Left hindlimb (tissue), 1 donor: ENCODE measurements at places on chromosomes 1 and 21.

DNA sequence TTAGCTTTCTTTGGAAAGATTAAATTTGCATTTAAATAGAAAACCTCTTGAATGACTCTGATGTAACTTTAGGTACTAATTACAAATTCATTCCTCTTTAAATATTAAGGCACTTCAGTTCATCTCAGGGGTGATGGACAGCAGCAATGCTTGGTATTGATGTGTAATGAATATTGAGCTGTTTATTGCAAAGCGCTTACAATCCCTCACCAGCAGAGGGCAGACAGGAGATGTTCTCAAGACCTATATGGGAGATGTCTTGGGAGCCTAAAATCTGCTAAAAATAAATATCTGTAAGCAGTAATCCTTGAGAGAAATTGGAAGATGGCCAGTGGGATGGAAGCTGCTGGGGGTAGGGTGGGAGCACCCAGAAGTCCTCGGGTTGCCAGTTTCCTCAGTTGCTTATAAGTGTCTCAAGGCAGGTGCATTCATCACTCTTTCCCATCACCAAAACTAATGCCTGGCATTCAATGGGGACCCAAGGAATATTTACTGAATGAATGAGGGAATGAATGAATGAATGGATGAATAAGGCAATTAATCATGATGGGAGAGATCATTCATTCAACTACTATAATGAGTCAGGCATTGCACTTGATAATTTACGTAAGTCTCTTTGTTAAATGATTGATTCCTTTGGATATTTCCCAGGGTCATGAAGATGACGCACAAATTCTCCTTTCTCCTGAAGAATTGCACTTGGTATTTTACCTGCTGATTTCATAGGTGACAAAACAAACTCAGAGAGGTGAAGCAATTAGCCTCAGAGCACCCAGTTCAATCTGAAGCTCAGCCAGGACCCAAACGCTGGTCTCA, 2.3 kb downstream of the KLHDC8A start:
- DNase-seq, result no peak

DNA sequence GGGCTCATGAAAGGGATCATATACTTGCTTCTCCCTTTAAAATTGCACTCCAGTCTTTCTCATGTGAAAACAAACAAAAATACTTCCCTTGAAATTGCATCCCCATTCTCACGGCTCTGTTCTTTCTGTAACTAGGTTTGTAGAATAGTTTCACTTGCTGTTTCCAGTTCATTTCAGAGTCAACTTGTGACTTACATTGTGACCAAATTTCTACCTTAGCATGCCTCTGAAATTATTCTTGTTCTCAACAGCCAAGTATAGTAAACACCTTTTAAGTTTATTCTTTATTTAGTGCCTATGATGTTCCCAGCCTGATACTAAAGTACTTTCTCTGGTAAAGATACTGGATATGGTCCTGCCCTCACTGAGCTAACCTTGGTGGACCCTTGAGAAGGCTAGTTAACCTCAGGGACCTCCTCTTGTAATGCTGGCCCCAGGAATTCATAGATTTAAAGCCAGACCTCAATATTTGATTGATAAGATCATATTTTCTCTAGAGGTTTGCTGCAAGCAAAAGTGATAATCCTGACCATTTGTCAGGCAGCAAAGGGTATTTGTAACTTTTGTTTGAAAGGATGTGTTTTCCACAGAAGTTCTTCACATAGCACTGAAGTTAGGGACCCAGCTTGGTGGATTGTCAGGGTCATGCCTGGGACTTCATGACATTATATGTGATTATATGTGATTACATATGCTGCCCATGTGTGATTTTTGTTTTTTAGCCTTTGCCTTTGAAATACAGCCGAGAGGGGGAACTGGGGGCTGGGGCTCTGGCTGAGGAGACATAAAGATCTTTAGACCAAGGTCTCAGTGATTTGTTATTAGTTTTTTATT, 29.6 kb downstream of the VANGL2 start:
- no peak for DNase-seq

- no peak for DNase-seq
These were observed 30.2 kb upstream of the RUNX3 start for GRCh38 chr1:24960071-24960801.

DNA sequence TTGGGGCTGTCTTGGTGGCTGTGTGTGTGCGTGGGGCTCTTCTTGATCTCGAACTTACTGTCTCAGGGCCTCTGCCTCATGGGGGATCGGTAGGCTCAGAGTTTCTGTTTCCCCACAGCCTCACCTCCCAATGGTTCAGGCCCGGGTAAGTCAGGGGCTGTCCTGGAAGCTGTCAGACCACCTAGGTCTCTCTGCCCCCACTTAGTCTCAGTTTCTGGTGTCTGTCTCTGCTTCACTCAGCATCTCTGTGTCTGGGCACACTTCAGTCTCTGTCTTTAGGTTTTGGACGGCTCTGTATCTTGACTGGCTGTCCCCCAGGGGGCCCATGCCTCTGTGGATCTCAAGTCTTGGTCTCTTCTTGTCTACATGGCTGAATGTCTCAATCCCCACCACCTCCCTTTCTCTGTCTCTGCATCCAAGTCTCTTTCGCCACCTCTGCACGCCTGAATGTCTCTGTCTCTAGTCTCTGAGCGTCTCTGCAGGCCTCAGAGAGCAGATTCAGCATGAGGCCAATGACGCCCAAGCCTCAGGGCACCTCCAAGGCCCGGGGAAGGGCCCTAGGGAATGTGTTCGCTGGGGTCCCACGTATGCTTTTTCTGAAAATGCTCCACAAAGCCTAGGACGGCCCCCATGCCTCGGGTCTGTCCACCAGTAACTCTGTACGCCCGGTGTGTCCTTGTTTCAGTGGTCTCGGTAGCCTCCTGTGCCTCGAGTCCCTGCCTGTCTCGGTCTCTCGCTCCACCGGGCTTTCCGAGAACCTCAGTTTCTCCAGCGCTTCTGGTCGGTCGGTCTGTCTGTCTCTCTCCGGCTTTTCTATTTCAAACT, 818 bp downstream of the FHL3 start:
- no peak for DNase-seq

GRCh38 chr1:119336848-119337247, 31.7 kb upstream of the HAO2 start:
- no peak for DNase-seq

GRCh38 chr21:38384675-38385426, 113.4 kb downstream of the ERG start:
- no peak for DNase-seq

DNA sequence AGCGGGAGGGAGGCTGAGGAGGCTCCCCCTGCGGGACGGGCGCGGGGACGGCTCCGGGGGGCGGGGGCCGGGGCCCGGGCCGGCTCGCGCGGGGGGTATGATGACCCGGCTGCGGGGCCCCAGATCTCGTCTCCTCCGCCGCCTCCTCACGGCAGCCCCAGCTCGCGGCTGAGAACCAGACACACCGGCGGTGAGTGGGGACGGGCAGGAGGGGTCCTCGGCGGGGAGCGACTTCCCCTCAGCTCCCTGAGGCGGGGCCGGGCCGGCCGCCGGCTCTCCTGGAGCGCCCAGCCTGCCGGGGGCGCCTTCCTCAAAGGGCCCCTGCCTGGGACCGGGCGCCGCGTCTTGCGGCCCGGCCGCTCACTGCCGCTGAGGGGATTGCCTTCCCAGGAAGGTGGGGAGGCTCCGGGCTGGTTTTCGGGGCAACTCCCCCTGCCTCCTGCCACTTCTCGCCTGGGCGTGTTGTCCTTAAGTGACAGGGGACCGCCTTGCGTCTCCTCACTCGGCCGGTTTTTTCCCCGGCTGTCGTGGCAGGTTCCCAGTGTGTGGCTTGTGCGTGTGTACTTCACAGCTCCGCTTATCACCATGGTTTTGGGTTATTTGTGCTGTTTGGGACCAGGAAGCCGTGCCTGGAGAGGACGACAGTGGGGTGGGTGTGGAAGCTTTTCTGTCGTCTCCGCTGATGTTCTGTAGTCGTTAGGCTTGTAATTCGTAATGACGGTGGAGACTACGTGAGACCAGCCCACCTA, 800 bp downstream of the HIPK1 start:
- DNase-seq, result peak; percentile 76

DNA sequence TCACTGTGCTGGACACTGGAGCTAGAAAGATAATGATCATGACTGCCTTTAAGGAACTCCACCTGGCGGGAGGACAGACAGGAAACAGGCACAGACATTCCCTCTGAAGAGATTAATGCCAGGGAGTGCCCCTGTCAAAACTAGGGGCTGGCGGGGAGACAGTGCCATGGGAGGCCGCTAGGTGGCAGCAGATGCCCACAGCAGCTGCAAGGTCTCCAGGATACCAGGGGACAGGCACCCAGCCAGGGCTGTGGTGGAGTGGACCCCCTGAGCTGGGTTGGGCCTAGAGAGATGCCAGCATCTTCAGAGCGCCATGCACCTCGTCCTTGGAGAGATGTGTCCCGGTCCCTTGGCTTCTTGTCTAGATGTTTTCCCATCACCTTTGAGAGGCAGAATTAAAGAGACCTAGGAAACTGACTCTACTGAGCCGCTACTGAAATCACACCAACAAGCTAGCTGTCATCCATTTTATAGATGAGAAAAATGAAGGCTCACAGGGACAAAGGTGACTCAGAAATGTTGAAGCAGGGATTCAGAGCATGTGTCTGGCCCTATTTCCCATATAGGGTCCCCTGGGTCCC, 3.6 kb downstream of the REN start:
- peak; percentile 84 for DNase-seq

- DNase-seq, result peak; percentile 77
These were observed 18.0 kb upstream of the BTG2 start for GRCh38 chr1:203287109-203287893.

DNA sequence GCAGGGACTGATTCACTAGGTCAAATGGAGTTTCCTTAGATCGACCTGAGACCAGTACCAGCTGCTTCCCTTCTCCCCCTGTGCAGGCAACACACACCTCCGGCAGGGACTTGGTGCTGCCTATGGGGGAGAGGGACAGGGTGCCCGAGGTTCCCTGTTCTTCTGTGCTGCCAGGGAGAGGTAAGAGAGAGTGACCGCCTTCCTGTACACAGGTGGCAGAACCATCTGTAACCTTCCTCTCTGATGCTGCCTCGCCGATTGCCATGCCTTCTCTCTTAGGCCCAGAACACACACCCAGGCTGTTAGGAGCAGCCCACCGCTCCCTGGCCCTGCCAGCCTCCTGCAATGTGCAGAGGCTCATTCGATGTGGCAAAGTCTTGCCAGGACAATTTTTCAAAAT, 9.3 kb downstream of the MYOC start:
- DNase-seq, result no peak

GRCh38 chr21:15445327-15445726, 284.5 kb upstream of the USP25 start:
- DNase-seq, result no peak

DNA sequence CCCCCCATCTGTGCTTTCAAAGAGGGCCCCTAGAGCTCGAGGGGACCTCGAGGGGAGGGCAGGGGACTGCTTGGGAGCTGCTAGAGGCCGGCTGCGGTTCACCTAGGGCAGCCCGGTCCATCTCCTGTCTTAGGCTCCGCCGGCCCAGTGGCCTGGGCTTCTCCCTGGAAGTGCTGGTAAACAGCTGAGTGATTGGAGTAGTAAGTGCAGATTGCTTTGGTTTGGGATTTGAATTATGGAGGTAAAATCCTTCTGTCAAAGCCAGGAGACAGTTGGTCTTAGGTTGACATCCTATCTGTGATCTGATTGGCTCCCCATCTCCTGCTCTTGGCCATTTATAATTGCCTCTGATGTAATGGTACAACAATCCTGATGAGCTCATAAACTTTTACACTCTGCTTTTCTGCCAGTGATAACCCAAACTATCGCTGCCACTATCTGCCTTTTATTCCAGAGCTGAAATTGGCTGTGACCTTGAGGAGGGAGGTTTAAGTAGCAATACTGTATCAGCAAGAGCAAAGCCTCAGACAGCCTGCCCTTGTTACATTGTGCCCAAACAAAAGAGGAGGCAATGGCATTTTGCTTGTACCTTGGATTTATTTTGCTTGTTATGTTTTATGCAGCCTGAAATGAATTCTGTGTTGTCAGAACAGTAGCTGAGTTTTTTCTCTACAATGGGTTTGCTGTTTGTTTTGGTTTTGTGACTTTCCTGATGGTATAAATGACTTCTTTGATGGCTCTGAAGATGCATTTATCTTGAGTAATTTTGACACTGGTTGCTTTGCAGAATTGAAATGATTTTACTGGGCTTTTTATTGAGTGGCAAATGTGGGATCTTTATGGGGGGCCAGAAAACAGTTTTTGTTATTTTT, 2.4 kb downstream of the ARID1A start:
- DNase-seq, result peak; percentile 51

DNA sequence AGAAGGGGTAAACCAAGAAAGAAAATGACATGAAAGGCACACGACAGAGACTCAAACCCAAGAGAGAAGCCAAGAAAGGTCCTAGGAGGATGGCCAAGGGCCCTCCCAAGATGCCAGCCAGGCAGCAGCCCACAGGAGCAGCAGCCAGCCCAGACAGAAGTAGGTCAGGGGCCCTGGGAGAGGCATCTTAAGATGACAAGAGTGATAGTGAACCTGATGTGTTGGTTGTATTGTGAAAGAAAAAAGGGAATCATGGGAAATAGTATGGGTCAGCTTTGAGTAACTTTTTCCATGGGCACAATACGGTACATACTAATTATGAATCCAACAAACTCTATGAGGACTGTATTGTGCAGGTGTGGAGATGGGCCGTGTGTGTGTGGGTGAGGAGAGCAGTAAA, 3.3 kb downstream of the CCSAP start:
- DNase-seq, result no peak

DNA sequence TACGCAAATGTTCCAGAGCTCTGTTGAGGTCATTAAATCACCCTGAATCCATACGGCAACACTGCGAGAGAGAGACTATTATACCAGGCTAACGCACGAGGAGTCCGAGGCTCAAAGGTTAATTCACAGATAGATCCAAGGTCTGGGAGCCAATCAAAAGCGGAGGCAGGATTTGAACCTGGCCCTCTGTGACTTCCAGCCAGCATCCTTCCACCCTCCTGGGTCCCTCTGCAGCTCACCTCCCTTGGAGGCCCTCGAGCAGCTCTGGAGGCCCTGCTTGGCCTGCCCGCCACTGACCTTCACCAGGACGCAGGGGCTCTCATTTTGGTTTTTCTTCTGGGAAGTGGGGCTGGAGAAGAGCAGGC, 42.1 kb downstream of the KIAA1614 start:
- DNase-seq, result no peak

DNA sequence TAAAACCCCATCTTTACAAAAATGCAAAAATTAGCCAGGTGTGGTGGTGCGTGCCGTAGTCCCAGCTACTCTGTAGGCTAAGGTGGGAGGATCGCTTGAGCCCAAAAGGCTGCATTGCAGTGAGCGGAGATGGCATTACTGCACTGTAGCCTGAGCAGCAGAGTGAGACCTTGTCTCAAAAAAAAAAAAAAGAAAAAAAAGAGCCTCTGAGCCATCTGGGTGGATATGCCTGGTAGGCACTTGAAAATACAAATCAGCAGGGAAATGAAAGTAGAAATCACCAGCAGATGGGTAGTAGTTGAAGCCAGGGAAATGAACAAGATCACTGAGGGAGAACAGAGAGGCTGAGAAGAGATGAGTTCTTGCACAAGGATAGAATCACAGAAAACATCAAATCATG, 131.0 kb upstream of the HMCN1 start:
- no peak for DNase-seq

GRCh38 chr1:24846671-24847070, 83.4 kb downstream of the RUNX3 start:
- DNase-seq, result no peak

GRCh38 chr1:9659328-9659727, 7.8 kb downstream of the PIK3CD start:
- DNase-seq, result no peak

GRCh38 chr1:228264090-228264829, 56.4 kb downstream of the OBSCN start:
- DNase-seq, result no peak
